ENCODE measurements at places on chromosomes 2 and 18.

DNA sequence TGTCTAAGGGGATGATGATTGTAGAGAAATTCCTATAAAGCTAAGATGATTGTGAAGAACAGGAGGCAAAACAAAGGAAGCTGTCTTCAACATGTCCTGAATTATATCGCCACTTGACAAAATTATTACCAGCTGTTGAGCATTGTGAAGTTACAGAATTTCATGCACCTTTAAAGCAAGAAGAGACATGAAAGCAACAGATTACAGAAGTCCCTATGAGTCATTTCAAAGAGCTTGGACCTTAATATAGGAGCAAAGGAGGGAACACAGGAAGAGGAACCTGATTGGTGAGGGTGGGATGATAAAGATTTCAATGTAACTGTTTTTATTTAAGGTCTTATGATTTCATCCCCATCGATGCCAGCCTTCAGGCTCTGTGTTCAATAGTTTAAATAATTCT, 526.9 kb upstream of the HNMT start:
- DNase-seq = no peak

DNA sequence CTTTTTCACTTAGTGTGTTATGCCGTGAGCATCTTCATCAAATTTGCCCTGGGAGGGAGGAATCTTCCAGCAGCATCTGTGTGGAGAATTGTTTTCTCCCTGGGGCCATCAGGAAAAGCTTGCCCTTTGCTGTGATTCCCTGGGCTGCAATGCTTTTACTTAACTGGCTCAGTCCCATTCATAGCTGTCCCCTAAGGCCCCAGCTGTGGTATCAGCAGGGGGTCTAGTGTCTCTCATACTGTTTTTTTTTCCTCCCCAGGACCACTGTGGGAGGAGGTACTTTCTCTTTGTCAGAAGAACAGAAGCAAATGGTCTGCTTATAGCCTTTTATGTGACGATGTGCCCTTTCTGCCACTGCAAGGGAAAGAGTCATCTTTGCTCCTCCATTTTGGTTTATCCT, 176.8 kb upstream of the CELF4 start:
- DNase-seq = no peak

DNA sequence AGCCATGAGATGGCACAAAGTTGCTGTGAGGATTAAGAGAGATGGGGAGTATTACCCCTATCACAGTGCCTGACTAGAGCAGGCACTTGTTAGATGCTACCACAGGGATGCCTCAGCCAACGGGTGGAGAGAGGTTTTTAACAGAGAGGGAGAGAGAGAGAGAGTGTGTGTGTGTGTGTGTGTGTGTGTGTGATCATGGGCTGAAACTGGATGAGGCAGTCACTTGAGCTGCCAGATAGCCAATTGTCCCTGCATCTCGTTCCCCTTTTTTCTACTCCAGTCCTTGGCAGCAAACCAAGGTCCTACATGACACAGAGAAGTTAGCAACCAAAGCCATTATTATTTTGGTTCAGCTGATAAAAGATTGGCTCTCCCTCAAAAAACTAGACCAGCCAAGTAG, 3.0 kb downstream of the CD8A start:
- DNase-seq = no peak

DNA sequence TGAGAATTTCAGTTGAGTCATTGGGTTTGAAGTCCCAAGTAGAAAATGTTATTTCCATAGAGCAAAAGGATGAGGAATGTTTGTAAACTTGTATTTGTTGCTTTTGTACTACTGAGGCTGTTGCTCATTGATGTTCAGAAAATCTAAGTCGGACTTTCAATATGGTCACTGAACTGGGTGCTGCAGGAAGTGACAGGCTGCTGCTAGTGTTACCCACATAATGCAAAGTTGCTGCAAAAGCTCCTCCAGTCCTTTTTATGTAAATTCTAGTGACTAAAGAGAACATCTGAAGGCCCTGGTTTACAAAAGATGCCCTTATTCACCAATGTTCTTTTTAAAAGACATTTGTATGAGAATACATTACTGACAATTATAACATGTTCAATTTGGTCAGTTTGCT, 131.1 kb upstream of the FAM98A start:
- DNase-seq = no peak

DNA sequence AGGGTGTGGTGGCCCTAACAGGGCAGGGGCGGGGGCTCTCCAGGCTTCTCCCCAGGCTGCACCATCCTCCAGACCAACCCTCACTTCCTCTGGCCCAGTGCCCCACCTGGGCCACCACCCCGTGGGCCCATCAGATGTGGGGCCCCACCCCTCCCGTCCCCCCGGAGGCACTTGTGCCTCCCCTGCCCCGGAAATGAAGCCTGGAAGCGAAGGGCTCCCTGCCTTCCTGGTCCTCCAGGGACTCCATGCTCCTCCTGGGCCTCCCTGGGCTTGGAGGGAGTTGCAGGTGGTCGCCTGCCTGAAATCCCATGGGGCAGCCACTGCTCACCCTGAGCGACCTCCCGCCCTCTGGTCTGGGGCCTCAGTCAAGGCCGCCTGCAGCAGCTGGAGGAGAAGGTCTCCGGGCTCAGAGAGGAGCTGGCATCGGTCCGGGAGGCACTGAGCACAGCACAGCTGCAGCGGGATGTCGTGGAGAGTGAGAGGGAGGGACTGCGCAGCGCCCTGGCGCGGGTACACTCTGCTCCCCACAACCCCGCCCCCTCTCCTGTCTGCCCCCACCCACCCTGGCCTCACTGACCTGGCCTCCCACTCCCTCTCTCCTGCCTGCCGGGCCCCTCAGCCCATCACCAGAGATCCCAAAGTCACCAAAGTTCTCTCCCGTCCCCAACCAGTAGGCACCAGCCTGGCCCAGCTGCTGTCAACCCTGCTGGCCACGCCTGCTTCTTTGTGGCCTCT, 28.0 kb downstream of the CROCC2 start:
- DNase-seq = no peak

- no peak for DNase-seq
These were observed 430 bp downstream of the BIN1 start for GRCh38 chr2:127106457-127106990.

- no peak for DNase-seq
These were observed 678 bp upstream of the ZNF24 start for GRCh38 chr18:35344736-35345459.

DNA sequence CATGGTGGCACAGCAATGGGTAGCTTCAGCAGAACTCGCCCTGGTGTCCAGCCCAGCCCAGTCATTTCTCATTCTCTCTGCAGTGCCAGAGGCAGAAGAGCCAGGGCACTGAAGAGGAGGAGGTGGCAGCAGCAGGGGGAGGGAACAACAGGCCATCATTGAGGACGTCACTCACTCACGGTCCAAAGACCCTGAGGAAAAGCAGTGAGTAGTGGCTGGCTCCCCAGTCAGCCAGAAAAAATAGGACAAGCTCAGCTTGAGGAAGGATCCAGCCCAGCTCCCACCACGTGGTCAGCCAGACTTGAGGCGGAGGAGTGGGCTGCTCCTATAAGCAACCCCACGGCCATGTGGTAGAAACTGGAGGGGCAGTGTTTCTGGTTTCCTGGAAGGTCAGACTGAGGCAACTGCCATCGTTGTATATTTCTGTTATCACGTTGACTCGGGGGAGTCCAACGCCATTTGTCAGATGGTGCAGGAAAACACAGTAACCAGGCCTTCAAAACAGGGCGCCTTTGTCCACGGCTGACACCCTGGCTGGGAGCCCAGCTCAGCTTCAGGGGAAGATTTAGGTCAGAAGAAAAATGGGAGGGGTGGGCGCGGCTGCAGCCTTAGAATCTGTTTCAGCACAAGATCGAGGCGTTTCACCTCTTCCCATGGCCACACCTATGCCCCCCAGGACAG, 19.0 kb upstream of the TMEM247 start:
- DNase-seq = no peak

DNA sequence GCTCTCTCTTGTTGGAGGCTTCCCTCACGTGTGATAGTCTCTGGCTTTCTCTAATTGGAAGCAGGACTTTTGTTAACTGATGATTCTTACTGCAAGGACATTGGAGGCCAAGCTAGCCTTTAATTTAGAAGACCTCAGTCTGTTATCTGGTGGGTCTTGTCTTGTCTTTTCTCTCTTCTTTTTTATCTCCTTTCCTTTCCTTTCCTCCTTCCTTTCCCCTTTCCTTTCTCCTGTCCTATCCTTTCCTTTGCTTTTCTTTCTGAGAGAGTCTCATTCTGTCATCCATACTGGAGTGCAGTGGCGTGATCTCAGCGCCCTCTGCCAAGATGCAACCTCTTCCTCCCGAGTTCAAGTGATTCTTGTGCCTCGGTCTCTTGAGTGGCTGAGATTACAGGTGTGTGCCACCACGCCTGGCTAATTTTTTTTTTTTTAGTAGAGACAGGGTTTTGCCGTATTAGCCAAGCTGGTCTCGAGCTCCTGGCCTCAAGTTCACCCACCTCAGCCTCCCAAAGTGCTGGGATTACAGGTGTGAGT, 18.1 kb downstream of the CCNYL1 start:
- DNase-seq = no peak

- no peak for DNase-seq
These were observed 271.6 kb upstream of the MGAT5 start for GRCh38 chr2:133982256-133982655.

DNA sequence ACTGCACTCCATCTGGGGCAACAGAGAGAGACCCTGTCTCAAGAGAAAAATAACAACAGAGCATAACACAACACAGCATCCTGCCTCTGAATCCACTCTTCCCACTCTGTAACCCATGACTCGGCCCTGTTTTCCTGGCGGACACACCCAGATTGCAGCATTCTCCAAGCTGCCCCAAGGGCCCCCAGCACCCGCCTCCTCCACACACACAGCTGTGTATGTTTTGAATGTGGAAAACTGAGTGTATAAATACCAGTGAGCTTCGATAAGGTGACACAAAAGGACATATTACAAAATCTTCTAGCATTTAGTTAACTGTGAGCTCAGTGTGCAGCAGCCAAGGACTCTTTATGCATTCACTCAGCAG, 13.0 kb downstream of the IMPA2 start:
- no peak for DNase-seq

- peak; percentile 30 for DNase-seq
These were observed 59.6 kb downstream of the LONRF2 start for GRCh38 chr2:100262555-100263320.

DNA sequence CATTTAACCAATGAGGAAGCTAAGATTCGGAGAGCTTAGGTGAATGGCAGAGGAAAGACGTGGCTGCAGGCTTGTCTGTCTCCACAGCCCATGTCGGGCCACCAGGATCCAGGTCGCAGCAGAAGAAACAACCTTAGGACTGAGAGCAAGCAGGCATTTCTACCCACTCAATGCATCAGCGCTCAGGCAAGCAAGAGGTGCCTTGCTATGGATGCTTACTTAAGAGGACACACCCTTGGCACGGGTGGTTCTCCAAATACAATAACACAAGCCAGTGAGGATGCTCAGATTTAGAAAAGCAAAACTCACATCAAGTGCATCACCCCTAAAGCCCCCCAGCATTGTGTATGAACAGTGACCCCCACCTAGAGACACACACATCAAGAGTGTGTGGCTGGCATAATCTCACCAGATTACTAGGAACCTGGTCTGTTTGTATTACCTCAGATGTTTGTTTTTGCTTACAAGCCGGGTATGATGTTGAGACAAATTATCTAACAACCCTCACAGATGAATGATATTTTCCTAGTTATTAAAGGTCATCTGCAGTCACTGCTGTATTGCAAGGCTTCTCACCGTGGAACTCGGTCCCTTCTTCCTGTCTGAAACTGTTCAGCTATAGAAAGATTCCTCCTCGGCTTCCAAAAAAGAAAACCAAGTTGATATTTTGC, 34.2 kb upstream of the NPAS2 start:
- DNase-seq = no peak

GRCh38 chr2:184338771-184339170, 259.6 kb upstream of the ZNF804A start:
- no peak for DNase-seq

DNA sequence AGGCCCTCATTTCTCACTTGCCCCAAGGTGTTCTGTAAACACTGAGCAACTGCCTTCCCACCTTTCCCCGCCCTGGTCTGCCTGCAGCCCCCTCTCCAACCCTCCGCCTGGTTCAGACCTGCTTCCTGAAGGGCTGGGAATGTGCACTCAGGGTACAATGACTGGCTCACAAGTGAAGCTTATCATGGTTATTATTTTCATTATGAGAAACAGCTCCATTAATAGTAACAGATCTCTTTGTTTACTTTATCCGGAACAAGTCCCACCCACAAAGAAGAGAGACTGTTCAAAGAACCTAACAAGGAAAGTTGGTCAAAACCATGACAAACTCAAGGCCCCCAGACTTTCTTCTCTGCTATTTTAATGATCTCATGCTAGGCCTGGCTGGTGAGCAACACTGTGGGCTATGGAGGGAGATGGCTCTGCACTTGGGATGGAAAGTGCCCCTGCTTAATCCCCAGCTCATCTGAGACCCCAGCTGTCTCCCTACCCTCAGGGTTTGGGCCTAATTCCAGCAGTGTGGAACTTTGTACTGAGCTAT, 36.7 kb downstream of the ARHGAP25 start:
- DNase-seq = no peak

- no peak for DNase-seq
These were observed 1134.8 kb upstream of the ZEB2 start for GRCh38 chr2:145654746-145655145.

DNA sequence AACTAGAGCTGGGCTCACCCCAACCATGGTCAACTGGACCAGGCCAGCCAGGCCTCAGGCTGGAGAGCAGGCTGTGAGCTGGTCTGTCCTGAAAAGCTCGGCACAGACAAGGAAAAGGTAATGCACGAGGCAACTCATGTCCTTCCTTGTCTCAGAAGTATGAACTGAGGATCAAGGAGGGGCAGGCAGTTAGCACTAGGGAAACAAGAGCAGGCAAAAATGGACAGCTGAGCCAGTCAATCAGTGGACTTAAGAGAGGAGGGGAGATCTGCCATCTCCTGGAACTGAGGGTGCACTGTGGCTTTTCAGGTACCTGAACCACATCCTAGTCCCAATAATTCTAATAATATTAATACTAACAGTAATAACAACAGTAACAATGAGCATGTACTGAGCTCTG, 20.6 kb upstream of the WIPF1 start:
- DNase-seq = no peak

- peak; percentile 62 for DNase-seq
These were observed 30.4 kb downstream of the TOGARAM2 start for GRCh38 chr2:29011418-29012060.

DNA sequence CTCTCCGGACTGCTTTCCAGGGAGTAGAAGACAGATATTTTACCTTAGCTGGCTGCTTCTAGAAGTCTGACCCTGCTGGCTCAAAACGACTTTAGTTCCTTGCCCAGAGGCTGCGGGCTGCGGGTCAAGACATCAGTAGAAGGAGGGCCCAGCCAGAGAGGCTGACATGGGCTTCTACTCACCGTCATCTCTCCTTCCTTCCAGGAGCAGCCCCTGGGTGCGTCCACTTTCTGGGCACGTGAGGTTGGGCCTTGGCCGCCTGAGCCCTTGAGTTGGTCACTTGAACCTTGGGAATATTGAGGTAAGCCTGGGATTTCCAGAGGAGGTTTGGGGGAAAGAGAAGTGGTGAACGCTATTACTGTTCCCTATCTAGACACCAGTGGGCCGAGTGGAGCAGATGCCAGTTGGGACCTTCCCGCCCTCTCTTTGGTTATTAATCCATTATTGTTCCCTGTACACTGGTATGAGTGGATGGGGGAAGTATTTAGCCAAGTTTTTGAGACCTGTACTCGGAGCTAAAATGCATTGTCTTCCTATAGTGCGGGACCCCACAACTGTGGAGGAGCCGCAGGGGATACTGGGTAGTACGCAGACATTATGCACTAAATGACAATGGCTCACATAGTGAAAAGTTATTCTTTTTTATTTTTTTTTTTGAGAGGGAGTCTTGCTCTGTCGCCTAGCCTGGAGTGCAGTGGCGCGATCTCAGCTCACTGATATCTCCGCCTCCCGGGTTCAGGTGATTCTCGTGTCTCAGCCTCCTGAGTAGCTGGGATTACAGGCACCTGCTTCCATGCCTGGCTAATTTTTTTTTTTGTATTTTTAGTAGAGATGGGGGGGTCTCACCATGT, 26.3 kb upstream of the CASP8 start:
- DNase-seq = no peak
